ENCODE measurements at places on chromosomes 11 and 22.

- DNase-seq: no peak
Measured at GRCh38 chr11:33919645-33920044, 27.8 kb upstream of the LMO2 start.

GRCh38 chr11:11592146-11592684 lies 29.6 kb downstream of the GALNT18 start:
- DNase-seq: no peak

DNA sequence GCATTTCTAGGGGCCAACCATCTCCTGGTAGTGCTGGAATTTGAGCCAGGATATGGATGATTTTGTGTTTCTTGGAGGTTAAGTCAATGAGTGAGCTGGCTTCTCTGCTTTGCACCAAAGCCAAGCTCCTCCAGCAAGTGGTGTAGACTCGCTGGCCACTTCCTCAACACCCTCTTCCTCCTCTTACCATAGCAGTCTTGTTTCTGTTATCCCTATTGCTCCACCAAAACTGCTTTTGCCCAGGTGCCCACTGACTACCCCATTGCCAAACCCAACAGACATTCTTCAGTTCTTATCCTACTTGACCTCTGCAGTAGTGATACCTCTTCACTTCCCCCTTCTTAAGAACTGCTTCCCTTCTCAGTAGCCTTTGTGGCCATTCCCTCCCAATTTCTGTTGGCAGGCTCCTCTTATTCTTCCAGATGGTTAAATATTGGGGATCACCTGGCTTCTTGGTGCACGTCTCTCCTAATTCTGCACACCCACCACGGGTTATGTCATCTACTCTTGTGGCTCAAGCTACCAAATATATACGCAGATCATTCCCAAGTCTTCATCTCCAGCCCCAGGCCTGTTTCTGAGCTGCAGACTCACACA lies 7.0 kb upstream of the PRG2 start:
- DNase-seq: no peak

GRCh38 chr11:9664276-9665171 lies 647 bp downstream of the SWAP70 start:
- DNase-seq: no peak

GRCh38 chr22:47788461-47788860 lies 1026.0 kb downstream of the TBC1D22A start:
- DNase-seq: no peak

All from stimulated activated CD8-positive, alpha-beta memory T cell treated with anti-CD3 and anti-CD28 coated beads, Interleukin-7, amount 100 ng/mL, for 24 hours (primary cell).